Activated CD4-positive, alpha-beta T cell treated with anti-CD3 and anti-CD28 coated beads, Interleukin-2, amount 50 U/mL, for 4 hours (primary cell): ENCODE measurements at places on chromosomes 16 and 17.

- no peak for DNase-seq
These were observed 26.9 kb downstream of the GPRC5B start for GRCh38 chr16:19857593-19858339.

GRCh38 chr17:30388321-30389179, 9.8 kb downstream of the CPD start:
- DNase-seq = no peak

GRCh38 chr17:74295625-74296547, 21.9 kb downstream of the DNAI2 start:
- no peak for DNase-seq

GRCh38 chr16:4797805-4798252, 2.7 kb downstream of the SMIM22 start:
- no peak for DNase-seq

- DNase-seq = no peak
These were observed 28.4 kb downstream of the NKD1 start for GRCh38 chr16:50576403-50577113.

DNA sequence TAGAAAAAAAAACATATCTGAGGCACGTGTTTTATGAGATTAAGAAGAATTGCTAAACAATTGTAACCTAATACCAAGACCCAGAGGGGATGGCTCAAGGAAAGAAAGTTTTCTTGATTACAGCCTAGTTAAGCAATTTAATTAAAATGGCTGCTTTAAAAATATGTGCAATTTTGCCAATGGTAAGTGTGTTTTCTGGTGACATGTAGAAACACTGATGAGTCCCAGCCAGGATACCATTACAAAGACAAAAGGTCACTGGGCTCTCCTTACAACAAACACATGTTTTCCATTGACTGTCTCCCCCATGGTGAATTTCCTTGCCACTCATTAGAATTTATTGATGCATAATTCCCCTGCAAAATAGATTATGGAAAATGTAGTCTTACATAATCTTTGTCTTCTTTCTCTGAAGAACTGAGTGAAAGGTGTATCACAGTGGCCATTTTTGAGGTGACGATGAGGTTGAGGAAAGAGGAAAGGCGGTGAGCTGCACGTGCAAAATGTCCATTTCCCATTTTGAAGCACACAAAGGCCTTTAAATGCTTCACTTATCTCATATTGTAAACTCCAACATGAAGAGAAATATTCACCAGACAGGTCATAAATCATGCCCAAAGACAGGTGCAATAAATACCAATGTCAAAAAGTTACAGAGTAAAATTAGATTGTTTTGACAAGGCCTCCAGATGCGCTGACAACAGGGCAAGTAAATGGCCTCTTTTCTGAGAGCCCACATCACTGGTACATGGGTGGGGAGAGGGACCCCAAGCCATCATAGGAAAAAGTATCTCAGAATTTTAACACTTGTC, 696.9 kb downstream of the KCNJ2 start:
- DNase-seq = no peak

GRCh38 chr17:47935961-47936360, 5.4 kb upstream of the PNPO start:
- no peak for DNase-seq

DNA sequence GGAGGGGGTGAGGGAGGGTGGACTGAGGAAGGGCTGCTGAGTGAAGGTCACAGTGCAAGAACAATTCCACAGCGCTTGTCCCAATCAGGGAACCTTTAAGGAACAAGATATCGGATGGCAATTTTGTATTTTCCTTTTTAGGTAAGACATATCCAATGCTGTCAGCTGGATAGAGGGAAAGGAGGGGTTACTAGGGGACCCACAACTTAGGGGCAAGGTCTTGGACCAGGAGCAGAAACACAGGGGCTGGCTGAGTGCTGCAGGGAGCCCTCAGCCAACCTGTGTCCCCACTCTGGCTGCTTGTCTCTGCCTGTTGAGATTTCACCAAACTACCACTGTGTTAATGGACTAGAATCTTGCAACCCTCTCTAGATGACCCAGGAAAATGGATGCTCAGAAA, 47.6 kb downstream of the AKAP1 start:
- DNase-seq = no peak

DNA sequence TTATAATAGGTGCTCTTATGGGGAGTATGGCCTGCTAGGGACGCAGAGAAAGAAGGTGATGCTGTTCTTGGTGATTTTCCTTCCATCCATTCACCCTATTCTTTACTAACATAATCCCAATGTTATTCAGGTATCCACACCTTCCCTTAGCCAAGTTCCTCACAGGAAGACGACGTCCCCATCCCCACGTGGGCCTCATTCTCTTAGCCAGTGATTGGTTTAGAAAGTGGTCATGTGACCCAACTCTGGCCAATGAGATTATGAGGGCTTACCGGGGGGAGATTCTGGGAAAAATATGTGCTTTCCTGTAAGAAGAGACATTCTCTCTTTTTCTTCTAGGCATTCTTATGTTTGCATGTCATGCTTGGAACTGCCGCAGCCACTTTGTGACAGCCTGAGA, 474.7 kb downstream of the HAPSTR1 start:
- no peak for DNase-seq

- no peak for DNase-seq
These were observed 45.4 kb upstream of the TMEM132E start for GRCh38 chr17:34533806-34534527.

DNA sequence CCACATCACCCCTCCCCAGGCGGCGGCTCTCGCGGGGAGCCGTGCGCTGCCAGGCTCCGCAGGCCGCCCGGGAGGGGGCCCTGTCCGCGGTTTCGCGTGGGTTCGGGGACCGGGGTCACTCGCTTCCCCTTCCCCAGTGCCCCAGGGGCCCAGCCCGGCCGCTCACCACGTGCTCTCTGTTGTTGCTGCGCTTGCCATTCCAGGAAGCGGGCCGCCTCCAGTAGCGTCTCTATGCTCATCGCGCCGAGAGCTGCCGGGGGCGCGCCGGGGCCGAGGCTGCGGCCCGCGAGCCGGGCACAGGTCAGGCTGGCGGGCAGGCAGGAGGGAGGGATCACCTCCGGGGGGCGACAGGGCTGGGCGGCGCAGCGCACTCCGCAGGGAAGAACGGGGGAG, 390 bp downstream of the MNT start:
- DNase-seq = peak; percentile 51

- no peak for DNase-seq
These were observed 37.8 kb upstream of the LHX1 start for GRCh38 chr17:36899250-36900159.

- DNase-seq = no peak
These were observed 210.9 kb downstream of the MSI2 start for GRCh38 chr17:57467226-57467625.

- no peak for DNase-seq
These were observed at the start of gene PRR15L for GRCh38 chr17:47957591-47958490. Gene PRR15L (minus strand): TSS chr17:47957883. CDS start chr17:47953234, 4,649 bp downstream.

DNA sequence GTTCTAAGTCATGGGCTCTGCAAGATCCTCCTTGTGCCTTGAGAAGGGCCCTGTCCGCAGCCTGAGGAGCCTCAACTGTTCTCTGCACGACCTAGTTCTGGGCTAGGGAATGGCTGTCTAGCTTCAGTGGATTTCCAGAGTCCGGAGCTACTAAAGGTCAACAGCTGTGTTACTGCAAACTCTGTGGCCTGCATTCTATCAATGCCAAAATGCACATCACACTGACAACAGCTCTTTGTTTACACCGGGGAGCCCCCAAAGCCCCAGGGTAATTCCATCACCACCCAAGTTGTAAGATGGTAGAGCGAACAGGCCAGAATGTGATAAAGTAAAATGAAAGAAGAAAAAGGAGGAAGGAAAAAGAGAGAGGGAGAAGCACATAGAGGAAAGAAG, 610.2 kb downstream of the MAF start:
- no peak for DNase-seq

DNA sequence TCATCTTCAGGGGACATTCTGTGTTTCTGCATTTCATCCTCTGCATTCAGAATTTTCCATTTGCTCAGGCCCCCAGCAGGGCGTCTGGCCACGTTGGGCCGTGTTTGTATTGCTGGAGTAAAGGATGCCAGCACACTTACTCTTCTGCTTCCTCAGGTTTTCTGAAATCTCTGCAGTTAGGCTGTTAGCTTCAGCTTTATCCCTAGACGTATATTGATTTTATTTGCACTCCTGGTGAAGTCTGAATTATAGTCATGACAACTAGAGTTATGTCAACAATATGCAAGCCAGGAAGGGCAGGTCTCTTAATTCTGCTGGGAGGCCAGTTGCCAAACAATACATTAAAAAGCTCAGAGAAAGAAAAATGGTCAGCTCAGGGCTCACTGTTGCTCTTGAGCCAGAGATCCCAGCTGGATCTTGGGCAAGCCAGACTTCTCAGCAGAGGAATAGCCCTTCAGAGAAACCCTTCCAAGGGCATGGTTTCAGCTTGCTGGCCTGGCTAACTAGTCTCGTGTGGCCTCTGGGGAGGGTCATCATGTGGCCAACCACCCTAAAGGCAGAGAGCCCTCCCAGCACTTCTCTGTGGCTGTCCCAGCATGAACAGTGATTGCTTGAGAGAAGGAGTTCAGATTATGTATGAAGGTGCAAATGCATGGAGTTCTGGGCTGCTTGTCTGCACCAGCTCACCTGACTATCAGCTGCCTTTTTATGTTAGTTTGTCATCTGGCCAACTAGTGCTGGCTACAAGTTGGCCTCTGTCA, 110.2 kb upstream of the CACNG5 start:
- DNase-seq = no peak

DNA sequence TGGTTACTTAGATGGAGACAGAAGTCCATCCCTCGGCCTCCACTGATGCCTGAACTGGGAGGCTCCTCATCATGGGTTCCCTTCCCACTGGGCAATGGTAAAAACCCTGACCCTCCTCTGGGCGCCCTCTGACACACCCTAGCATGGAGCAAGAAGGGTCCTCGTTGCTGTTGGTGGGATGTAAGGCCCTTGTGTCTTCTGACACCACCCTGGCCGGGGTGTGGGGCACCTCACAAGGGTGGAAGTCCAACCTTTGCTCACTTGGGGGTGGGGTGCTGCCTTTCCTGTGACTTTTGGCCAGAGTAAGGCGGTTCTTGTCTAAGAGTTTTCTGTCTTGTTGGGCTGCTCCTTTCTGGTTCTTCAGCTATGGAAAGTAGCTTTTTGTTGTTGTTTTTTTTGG, 28.7 kb downstream of the MPRIP start:
- DNase-seq = no peak

GRCh38 chr17:55496094-55496881, 15.0 kb downstream of the SMIM36 start:
- no peak for DNase-seq

- DNase-seq = no peak
These were observed 578 bp downstream of the AOC2 start for GRCh38 chr17:42844761-42845555.

DNA sequence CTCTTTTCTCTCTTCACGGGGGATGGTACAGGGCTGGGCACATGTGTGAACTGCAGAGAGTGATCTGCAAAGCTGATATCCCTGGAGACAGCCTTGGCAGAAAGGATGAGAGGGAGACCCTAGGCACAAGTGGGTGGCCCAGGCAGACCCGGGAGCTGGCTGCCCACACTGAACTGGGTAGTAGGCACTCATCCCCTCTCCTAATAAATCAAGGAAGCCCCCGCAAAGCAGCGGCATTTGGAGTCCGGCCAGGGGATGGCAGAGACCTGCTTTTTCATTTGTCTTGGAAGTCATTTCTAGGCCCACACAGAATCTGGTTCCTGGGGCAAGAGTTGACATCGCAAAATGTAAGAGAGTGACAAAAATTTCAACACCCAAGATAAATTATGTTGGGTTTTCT, 3.0 kb upstream of the TFAP4 start:
- no peak for DNase-seq

DNA sequence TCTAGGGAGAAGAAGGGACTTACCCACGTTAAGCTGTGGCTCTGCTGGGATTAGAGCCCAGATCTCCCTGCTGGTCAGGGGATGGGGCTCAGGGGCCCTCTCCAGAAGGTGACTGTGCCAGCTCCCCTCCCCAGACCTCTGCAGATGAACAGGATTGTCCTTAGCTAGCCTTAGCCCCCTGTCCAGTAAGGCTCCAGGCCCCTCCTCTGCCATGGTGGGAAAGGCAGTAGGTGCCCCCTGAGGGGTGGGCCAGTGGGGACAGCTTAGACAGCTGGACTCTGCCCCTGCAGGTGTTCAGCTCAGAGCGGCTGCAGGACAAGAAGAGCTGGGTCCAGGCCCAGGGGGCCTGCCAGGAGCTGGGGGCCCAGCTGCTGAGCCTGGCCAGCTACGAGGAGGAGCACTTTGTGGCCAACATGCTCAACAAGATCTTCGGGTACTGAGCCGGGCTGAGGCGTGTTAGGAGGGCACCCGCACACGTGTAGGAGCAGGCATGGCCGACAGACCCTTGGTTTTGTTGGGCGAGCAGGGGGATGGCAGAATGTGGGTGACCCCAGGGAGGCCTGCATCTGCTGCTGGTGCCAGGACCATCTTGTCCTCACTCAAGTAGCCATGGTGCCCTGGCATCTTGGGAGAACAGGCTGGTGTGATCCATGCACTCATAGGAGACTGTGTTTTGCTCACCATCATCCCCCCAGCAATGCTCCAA, 50.9 kb downstream of the MRC2 start:
- no peak for DNase-seq

GRCh38 chr17:50883850-50884438, 17.8 kb upstream of the TOB1 start:
- no peak for DNase-seq

DNA sequence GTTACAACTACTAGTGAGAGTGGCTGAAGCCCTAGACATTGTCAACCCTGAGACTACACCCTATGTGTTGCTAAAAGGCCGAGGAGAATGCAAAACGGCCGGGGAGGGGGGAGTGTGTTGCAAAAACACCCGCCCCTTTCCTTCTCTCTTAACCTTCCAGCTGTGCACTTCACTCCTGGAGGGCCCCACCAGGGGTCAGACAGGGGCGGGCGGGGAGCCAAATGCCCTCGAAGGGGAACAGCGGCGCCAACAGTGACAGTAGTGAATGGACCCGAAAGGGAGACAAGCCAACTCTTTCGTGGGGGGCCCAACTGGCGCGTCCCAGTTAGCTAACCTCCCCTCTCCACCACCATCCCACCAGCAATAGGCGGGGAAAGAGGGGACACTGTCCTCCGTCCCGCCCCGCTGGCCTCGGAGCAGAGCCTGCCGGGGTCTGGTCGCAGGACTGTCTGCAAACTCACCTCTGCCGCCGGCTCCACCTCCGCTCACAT, 352 bp downstream of the MARF1 start:
- DNase-seq = peak; percentile 66

GRCh38 chr16:17002565-17002964, 468.2 kb downstream of the XYLT1 start:
- DNase-seq = no peak

- DNase-seq = no peak
These were observed 568 bp upstream of the CCDC154 start for GRCh38 chr16:1444730-1445517.

DNA sequence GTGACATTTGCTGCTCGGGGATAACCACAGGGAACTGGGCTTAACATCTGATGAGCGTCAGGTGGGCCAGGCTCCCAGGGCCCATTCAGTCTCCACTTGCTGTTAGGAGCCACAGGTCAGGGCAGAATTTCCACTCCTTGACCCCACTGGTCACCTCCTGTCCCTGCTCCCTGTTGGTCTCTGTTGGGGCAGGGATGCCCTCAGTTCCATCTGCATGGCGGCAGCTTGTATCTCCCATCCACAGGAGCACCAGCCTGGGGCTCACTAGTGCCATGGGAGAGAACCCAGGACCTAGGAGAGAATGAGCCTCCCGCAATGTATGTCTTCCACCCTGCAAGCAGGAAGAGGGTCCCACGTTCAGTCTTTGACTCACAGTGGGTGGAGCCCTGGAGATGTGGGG, 212.1 kb downstream of the CCDC182 start:
- DNase-seq = no peak
